ENCODE measurements at places on chromosomes 16 and 17.

DNA sequence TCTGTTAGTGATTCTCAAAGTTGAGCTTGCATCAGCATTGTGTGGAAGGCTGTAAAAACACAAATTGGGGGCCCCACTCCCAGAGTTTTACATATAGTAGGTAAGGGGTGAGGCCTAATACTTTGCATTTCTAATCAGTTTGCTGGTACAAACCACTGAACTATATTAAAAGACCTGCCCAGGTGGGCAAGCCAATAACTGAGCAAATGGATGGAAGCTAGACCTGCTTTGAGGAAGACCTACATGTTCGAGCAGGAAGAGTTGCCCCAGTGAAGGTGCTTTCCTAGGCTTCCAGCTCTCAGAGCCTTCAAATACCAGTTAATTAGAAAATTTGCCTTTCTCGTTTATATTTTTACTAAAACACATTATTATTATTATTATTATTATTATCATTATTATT is 56.8 kb downstream of the OTOA start:
- no peak for DNase-seq

- DNase-seq, result no peak
Observed at GRCh38 chr16:10957771-10958482, 13.6 kb downstream of the CLEC16A start.

- DNase-seq, result no peak
Observed at GRCh38 chr17:74332763-74333283, 6.8 kb downstream of the KIF19 start.

- DNase-seq, result peak; percentile 96
Observed at GRCh38 chr16:51392521-51393187, 241.6 kb upstream of the SALL1 start.

DNA sequence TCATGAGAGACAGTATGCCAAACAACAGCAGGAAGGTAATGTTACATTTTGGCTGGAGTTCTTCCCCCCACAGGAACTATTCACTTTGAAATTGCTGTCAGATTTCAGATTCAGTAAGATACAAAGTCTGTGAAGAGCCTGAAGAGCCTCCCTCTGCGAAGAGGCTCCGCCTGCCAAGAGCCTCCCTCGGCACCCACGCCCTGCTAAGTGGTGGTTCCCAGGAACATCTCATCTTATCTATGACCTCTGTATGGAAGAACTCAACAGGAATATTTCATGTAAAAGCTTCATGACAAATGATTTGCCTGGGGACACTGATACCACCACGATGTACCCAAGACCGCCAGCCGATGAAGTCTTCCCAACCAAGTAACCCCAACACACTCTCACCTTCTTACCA is 3.2 kb downstream of the ZC3H7A start:
- no peak for DNase-seq

DNA sequence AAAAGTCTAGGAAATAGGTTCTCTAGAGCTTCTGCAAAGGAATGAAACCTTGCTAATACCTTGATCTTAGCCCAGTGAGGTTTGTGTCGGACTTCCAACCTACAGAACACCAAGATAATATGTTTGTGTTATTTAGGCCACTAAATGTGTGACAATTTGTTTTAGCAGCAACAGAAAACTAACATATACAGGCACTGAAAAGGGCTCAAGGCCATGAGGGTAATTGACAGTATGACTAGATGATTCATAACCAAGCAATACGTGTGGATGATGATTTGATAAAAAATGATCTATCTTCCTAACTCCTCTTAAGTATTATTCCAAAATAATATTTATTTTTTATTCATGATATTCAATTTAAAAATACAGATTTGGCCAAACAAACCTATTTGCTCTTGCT is 27.7 kb upstream of the MED13 start:
- no peak for DNase-seq

DNA sequence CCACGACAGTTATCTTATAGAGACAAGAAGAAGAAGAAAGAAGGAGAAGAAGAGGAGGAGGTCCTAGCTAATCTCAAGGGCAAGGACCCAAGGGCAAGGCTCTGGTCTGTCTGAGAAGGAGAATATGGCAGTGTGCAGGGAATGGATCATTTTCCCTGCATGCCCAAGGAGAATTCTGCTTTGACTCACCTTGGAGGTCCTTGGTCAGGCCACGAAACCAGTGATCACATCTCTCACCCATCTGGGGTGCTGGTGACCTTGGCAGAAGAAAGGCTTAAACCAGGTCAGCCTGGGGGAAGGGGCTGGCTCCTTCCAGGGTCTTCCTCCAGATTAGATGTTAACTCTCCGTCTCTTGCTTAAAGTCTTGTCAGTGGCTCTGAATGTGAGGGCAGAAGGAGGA is 1.6 kb upstream of the FMNL1 start:
- no peak for DNase-seq

DNA sequence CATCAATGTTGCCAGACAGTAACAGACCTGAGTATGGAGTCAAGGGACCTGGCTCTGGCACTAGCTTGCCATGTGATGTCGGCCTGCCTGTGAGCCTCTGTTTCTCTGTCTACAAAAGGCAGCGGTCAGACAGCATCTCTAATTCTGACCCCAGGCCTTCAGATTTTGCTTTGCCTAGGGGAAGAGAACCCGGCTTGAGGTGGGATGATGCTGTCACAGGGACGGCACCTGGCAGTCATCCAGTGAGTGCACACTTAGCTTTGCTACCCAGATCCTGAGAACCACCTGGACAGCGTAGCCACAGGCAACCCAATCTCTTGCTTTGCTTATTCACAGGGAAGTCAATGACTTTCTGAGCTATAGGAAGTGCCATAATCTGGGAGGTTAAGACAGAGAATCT is 135.2 kb upstream of the SALL1 start:
- no peak for DNase-seq

Measured in foreskin fibroblast (primary cell).